ENCODE measurements at places on chromosomes 2 and 18.
A peak's percentile ranks its signal among the peaks of the same experiment; 100 is the strongest.

GRCh38 chr2:24317491-24317920 is 42.8 kb downstream of the ITSN2 start:
- no peak for DNase-seq

- no peak for DNase-seq
Observed at GRCh38 chr18:59792353-59792752, 95.1 kb upstream of the CCBE1 start.

DNA sequence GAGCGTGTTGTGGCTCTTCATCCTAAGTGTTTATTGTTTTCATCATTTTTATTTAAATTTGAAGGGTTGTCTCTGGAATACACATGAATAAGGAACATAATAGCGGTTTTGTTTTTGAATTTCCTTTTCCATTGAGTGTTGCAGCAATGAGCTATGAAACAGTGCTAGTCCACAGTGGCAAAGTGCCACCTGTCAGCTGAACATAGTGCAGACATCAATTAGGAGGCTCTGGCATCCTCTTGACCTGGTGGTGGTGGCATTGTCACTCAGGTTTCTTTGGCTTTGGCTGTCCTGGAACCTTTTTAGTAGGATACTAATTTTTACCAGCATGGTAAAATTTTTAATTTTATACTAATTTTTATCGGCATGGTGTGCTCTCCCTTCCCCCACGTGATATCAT is 63.2 kb downstream of the UGGT1 start:
- no peak for DNase-seq

DNA sequence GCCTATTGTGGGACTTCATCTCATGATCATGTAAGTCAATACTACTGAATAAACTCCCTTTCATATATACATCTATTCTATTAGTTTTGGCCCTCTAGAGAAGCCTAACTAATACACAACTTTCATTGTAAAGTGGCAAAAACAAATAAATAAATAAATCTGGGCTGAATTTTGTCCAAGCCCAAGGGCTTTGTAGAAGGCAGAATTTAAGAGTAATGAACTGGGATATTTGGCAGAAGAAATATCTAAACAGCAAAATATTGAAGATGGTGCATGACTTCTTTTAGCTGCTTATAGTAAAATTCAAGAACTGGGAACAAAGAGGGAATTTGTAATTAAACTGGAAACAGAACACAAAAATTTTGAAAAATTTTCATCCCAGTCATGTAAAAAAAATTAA is 246.7 kb upstream of the GULP1 start:
- no peak for DNase-seq

DNA sequence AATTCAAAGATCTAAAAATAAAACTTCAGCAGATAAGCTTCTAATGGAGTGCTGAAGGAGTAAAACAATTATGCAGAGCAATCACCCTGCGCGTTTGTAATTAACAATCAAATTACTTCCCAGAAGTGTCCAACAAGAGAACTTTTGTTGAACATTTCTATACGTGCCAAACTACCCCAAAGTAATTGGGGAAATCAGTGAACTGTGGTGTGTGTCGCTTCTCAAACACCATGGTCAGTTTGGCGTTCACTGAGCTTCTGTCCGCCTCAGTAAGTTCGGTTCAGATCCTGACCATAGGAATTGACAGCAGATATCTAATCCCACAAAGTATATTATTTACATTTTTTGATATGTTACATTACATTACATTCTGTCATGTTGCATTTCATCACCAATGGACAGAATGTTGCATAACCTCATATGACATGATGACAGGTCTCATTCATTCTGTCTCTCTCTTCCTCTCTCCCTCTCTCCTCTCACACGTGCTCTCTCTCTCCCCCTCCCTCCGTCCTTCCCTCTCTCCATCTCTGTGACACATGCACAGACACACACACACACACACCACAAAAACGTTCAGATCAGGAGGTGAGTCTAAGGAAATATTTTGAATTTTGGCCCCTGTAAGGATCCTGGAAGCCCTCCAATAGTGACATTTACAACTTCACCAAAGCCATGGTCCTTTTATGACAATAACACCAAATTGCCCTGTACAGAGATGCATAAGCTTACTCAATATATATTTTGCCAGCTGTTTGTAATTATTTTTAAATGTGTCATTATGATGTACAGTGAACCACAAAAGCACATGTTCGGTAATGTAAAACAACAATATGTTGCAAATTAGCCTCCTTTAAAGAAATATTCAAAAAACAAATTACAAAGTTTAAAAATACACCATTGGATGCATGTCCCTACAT is 269.2 kb downstream of the FIGN start:
- no peak for DNase-seq

DNA sequence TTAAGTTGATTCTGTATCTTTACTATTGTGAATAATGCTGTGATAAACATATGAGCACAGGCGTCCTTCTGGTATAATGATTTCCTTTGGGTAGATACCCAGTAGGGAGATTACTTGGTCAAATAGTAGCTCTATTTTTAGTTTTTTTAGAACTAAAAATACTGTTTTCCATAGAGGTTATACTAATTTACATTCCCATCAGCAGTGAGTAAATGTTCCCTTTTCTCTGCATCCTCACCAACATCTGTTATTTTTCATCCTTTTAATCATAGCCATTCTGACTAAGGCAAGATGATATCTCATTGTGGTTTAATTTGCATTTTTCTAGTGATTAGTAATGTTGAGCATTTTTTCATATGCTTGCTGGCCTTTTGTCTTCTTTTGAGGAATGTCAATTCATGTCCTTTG is 35.1 kb downstream of the PMS1 start:
- DNase-seq, result no peak

GRCh38 chr2:8139668-8140200 is 542.1 kb upstream of the ID2 start:
- DNase-seq, result no peak

DNA sequence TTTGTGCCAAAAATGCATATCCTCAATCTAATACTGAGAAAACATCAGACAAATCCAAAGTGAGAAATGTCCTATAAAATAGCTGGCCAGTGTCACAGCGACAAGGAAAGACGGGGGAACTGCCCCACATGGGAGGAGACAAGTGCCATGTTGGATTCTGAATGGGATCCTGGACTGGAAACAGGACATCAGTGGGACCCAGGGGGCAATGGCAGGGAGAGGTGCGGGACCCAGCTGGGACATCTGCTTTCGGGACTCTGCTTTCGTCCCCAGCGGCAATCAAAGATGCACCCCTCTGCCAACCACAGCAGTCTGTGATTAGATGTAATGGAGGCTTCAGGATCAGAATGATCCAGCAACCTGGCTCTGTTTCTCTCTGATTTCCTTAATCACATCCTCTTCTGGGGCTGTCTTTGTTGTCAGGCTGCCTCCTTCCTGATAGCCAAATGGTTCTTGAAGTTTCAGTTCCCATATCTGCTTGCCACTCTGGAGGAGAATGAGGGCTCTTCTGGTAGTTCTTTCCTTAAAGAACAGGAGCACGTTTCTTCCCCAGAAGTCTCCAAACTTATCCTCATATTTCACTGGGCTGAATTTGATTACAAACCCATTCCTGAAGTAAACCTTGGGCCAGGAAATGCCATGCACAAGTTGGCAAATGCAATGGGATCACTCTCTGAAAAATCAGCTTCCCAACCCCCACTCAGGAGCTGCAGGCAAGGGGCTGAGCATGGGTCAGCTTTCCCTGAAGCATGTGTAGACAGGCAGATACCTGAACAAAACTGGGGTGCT is 13.6 kb upstream of the PROC start:
- DNase-seq, result no peak

- no peak for DNase-seq
Observed at GRCh38 chr18:73407506-73407905, 539.7 kb upstream of the NETO1 start.

GRCh38 chr2:28893488-28893887 is 979 bp upstream of the WDR43 start:
- no peak for DNase-seq

DNA sequence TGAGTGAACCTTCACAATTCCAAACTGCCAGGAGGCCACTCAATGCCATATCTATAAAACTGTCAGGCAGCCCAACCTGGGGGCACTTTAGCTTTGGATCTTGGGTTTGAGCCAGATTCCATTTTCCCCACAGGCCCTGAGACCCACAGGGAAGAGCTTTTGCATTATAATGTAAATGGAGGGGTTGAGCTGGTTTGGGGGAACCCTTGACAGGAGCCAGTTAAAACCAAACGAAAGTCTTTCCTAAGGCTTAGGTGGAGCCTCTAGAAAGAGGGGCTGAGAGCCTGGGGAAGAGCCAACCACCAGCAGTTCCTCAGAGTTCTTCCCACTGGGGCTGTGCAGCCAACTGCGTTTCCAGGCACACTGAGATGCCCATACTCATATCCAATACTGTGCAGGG is 42.7 kb downstream of the BCL11A start:
- DNase-seq, result no peak

DNA sequence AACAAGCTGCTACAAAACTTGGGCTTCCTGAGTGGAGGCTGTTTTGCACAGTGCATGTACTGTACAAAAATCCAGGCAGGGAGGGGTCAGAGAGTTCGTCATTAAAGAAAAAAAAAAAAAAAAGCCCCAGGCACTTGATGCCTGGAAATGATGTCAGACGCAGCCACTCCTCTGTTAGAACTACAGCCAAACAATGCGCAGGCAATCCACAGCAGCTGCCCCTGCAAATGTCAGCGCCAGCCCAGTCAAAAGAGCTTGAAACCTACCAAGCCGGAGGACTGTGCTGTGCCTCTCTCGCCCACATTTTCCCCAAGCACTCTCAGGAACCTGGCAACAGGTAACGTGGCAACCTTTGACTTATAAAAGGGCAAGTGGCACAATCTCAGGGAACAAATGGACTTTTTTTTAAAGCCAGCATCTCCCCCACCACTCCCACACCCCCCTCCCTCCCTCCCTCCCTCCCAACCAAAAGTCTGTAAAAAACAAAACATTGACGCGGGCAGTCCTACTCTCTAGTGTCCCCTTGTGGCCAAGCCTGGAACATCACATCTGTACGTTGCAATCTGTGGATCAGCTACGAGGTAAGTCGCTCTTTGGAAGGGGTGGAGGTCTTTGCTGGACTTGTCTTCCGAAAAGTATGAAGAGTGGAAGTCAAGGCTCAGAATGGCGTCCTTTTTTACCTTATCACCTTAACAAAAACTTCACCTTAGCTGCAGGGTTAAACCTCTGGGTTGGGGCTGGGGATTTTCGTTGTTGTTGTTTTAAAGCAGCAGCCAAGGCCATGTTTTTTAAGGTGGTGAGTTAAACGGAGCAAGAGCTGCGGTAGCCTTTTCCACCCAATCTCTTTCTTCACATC is 144.2 kb downstream of the TGIF1 start:
- peak; percentile 94 for DNase-seq

DNA sequence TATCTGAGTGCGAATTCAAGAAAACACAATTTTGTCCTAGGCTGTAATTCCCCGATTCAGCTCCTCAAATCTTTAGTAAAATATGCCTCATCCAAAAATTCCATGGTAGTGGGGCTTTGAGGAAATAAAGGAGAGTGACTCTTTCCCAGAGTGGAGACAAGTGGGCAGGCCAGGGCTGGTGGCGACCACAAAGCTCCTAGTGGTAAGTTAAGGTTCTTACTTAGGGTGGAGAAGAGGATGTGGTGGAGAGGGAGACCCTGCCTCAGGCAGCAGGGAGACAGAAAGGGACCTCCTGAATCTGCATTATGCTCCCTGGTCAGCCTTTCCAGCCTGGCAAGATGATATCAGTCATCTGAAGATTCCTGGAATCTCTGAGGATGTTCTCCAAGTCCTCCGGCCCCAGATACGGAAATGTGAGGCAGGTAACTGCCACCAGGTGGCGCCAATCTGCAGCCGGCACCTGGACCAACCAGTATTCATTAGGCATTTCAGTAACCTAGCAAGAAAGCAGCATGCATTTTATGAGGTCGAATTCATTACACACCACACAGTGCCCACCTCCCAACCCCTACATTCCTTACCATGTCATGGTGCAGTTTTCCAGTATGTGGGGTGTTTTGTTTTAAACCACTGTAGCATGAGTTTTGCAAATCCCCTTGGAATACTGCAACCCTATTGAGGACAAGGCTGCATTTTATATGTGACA is 106.4 kb downstream of the POLE4 start:
- peak; percentile 70 for DNase-seq

DNA sequence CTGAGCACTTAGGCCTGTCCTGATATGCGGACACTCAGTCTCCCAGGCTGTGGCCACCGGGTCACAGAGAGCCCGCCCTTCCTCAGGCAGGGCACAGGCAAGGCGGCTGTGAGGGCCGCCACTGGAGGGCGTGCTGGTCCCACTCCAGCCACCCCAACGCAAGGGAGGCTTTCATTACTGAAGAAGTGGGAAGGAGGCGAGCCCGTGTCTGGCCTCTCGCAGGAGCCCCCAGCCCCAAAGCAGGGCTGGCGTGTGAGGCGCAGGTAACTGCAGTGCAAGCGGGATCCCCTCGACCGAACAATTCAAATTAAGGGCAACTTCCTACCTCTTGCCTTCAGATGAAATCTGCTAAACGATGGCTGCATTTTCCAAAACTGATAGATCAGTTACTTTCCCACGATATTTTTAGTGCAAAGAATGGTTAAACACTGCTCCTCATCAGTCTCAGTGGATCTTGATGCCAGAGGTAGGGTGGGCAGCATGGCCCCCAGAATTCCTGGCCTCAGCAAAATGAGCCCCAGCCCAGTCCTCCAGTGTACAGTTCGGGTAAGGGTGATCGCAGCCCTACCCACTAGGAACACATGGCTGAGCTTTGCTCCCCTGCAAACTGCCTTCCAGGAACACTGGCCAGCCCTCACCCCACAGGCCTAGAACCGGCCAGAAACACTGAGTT is 97.2 kb downstream of the SEPTIN10 start:
- no peak for DNase-seq

All from activated T-cell treated with anti-CD3 and anti-CD28 coated beads, Interleukin-2, amount 50 U/mL, for 48 hours (primary cell).